Right ventricle myocardium inferior (tissue), 1 donor: ENCODE measurements at places on chromosomes 7 and 10. TPM values are rescaled to one million over a fixed set of nuclear protein-coding genes. Genes with fewer than 3 reads are reported as not detected.

The PTPN20 gene
- total RNA-seq = 14.3 TPM

The TRIM4 gene
- 6.2 TPM for total RNA-seq

The CROT gene
- 6.9 TPM for total RNA-seq

The OPN1SW gene
- not detected for total RNA-seq

The NAT16 gene
- total RNA-seq = not detected

The C10orf90 gene
- total RNA-seq = not detected

The ABCF2 gene
- total RNA-seq = 24.5 TPM

The PBLD gene
- 2.9 TPM for total RNA-seq

The PIP gene
- not detected for total RNA-seq

The NYAP1 gene
- 0.54 TPM for total RNA-seq

The WNT16 gene
- total RNA-seq = not detected

The CALHM3 gene
- total RNA-seq = not detected

The PITX3 gene
- total RNA-seq = 1.8 TPM

The ASAH2 gene
- 2.0 TPM for total RNA-seq

The CYP26C1 gene
- 0.05 TPM for total RNA-seq

The EPDR1 gene
- total RNA-seq = 55.1 TPM

The ZNF503 gene
- total RNA-seq = 6.0 TPM

The ATP6V0A4 gene
- not detected for total RNA-seq

The STN1 gene
- total RNA-seq = 30.1 TPM

The GAD2 gene
- total RNA-seq = not detected

The DEPP1 gene
- total RNA-seq = 33.0 TPM

The RBP3 gene
- total RNA-seq = not detected

The TDRD1 gene
- 4.0 TPM for total RNA-seq

The CAV2 gene
- 239 TPM for total RNA-seq

The OR2A5 gene
- total RNA-seq = not detected

The THNSL1 gene
- total RNA-seq = 6.5 TPM

The CCDC172 gene
- total RNA-seq = not detected

The SPRN gene
- not detected for total RNA-seq

The IFT22 gene
- 26.5 TPM for total RNA-seq

The SEC23IP gene
- 23.5 TPM for total RNA-seq

The FGFR2 gene
- total RNA-seq = 0.70 TPM

The LRRN3 gene
- total RNA-seq = 12.4 TPM

The SMO gene
- 4.6 TPM for total RNA-seq

The C10orf67 gene
- total RNA-seq = 0.51 TPM

The FEZF1 gene
- total RNA-seq = not detected

The GPNMB gene
- 234 TPM for total RNA-seq

The RET gene
- 7.7 TPM for total RNA-seq

The ASZ1 gene
- total RNA-seq = not detected

The FBXL15 gene
- 8.4 TPM for total RNA-seq

The LOXL4 gene
- total RNA-seq = 0.54 TPM
